Cardiac muscle cell (in vitro differentiated cells and primary cell): ENCODE measurements at places on chromosomes 16 and 17.

DNA sequence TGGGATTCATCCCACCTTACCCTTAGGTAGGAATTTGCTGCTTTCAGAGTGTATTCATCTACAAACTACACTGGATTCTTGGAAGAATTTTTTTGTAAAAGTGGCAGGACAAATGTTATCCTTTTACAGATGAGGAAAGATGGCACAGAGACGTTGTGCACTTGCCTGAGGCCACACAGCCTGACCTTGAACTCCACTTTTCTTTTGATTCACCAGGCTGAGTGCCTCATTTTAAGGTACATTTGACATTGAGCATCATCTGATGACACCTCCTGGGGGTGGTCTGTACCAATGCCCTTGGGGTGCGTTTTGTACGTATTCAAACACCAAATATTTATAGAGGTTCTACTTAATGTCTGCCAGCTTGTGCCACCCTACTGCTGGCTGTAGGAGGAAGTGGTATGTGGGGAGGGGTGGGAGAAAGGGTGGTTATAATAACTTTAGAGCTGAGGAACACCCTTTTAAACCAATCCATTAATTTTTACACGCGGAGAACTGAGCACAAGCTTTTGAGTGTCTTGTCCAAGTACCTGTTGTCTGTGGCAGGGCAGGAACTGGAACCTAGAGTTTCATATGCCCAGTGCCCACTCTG lies 29.1 kb downstream of the HS3ST3B1 start:
- DNase-seq, result no peak

- no peak for DNase-seq
Measured at GRCh38 chr17:63429766-63430165, 16.3 kb downstream of the CYB561 start.

DNA sequence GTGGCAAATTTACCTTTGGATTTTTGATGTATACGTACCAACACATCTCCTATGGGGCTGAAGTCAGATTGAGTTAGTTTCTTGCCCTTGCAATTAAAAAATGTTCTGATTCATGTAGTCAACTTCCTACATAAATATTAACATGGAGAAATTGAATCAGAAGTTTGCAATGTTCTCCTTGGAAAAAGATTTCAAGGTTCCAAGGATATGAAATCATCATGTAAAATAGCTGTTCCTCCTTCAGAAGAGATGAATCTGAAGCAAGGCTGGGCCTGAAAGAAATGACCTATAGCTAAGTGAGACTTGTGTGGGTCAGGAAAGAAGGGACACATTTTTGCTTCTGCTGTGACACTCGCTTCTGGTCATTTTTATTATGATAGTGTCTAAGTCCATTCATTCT lies 131.7 kb downstream of the RGS9 start:
- no peak for DNase-seq

DNA sequence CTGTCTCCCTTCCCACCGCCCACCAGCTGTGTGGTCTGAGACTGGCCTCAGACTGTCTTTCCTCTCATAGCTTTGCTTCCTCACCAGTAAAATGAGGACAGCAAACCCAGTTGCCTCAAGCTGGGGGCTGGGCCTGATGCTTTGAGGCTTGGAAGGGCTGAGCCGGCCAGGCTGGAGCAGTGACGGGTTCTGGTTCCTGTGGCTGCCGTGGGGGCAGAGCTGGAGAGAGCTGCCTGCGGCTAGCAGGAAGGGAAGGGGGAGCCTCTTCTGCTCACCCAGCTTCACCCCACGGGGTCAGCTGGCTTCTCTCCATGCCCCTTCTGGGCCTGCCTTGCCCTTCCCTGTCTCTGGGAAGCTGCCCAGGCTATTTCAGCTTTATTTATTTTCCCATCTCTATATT lies 23.7 kb downstream of the LASP1 start:
- DNase-seq, result peak; percentile 54

GRCh38 chr16:12158428-12158827 lies 181.9 kb downstream of the SNX29 start:
- DNase-seq, result no peak

DNA sequence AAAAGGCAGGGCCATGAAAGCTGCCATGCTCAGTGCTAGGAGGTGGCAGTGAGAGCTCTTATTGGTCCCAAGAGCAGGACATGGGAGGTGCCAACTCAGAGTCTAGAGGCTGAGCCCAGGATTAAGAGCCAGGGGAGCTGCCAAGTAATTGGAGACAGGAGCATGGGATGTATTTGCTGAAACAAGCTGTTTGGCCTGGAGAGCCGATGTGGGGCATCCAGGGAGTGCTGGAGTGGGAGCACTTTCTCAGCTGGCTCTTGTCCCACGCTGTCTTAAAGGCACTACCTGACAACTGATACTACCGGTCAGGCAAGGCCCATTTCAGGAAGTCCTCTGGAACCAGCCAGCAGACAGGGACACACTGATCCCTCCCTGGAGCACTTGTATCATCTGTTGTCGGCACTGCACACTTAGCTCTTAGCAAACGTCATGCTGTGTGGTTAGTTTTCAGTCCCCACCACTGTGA lies 19.3 kb downstream of the ANKFN1 start:
- no peak for DNase-seq

DNA sequence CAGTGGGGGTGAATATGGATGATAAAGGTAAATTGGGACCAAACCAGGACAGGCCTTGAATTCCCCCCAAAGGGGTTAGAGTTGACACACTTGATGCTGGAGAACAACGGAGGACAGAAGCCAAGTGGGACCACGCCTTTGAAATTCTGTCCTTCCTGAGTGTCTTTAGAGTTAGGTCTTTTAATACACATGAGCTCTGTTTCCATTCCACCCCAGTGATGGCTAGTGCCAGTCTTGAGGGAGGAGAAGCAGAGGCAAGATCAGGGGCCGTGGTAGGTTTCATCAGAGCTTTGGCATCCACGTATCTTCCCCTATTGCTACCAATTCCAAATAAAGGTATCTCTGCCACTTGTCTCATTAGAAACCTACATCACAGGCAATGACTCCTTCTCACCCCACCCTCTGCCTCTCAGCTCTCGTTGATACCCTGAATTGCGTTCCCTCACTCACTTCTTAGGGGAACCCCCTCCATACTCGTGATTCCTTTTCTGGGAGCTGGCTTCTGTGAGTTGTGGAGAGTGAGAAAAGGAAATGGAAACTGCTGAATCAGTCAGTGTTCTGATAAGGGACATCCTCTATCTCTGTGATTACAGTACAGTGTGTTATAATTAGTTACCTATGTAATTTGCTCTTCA lies 2.4 kb upstream of the CCL3L1 start:
- no peak for DNase-seq

- peak; percentile 32 for DNase-seq
Measured at GRCh38 chr17:4969551-4970173, 2.0 kb upstream of the SPAG7 start.

GRCh38 chr16:67278773-67279295 lies 498 bp upstream of the PLEKHG4 start:
- no peak for DNase-seq

DNA sequence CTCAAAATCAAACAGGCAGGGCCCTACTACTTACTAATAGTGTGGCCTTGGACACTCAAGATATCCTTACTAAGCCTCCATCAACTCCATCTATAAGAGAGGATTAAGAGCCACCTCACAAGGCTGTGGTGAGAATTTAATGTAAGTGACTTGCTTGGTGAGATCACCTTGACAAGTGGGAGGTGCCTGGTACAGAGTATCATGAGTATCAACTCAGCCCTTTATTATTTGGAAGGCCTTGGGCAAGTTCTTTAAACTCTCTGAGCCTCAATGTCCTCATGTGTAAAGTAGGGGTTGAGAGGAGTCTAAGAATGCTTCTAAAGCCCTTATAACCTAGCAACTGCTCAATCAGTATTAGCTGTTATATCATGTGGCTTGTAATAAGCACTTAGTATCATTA lies 15.0 kb downstream of the THUMPD1 start:
- DNase-seq, result no peak

DNA sequence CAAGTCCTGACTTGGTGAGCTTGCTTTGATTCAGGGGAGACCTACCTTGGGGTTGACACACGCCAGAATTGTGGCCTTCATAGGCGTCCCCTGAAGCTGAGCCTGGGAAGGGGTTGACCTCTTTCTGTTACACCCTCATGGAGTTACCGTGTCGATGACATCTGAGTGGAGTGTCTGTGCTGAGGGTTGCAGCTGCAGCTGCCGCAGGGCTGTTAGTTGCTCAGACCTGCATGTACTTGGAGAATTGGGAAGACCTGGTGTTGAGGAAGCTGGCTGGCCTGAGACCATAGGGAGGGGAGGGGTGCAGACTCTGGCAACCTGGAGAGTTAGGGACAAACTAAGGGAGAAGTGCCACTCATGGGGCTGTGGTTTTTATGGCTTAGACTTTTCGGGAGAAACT lies 9.6 kb downstream of the GSE1 start:
- DNase-seq, result no peak

DNA sequence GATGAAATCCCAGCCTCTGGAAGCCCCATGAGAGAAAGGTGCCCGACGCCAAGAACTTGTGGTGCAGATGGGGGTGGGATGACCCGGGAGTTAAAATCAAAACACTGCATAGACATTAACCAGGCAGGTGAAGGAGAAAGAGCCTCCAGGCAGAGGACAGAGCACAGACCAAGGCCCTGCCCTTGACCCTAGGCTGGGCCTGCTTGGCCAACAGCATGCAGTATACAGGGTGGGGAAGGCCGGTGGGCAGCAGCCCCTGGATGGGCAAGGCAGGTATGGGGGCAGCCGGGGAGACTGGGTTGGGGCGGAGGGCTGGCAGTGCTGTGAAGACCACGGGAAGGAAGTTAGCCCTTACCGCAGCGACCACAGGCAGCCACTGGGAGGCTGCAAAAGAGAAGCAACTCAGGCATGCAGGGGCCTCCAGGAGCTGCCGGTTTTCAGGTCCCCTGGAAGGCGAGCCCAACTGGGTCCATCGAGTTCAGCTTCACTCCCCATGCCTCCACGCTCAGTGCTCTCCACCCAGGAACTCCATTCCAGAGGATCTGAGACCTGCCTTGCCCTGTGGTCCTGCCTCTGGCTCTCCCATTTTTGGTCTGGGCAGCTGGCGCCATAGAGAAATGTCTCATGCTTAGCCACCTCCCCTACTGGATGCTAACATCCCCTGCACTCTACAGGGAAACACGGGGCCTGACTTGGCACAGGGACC lies 81.2 kb downstream of the C16orf95 start:
- DNase-seq, result no peak

- peak; percentile 84 for DNase-seq
Measured at GRCh38 chr16:81006211-81006812, 373 bp downstream of the CMC2 start.

DNA sequence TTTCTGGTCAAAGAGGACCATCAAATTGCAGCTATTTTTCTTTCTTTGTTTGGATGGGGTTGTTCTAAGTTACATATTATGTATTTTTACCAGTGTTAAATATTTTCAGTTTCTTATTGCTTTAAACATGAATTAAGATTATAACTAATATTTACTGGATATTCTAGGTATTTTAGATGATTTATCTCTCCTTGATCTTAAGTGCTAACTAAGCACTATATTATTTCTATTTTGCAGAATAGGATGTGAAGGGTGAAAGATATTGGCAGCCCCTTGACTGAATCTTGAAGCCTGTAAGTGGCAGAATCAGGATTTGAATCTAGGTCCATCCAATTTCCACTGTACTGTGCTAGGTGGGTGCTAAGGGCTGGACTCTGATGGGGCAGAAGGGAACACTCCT lies 307.3 kb upstream of the CCL2 start:
- DNase-seq, result no peak

- no peak for DNase-seq
Measured at GRCh38 chr16:25916037-25916436, 224.3 kb downstream of the HS3ST4 start.

DNA sequence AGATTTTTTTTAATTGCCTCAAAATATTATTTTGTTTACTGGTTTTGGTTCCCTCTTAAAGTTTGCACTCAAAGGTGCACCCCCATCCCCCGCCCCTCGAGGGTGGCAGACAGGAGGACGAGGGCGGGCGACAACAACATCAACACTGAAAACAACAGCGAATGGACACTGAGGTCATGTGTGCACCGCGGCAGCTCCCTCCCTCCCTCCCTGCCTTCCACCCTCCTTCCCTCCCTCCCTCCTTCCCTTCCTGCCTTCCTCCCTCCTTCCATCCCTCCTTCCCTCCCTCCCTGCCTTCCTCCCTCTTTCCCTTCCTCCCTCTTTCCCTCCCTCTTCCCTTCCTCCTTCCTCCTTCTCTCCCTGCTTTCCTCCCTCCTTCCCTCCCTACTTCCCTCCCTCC lies 1.5 kb upstream of the OSGIN1 start:
- no peak for DNase-seq

GRCh38 chr17:16444258-16444886 lies 29.0 kb downstream of the TRPV2 start:
- no peak for DNase-seq

DNA sequence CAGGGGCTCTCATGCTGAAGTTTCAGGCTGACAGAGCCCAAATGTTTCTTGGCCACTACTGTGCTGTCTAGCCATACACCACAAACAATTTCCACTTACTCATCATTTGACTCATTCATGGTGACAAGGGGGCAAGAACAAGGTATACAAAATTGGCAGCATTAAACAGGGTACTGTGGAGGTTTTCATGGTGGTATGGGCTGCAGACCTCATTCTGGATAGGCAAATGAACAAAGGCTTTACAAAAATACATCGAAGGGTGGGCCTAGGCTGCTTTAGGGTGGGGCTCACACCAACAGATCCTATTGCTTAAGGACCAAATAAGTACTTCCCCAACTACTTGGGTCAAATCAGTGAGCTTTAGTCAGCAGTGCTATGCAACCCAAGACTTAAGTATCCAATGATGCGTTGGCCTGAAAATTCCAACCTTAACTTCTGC lies 53.0 kb downstream of the N4BP1 start:
- DNase-seq, result no peak

GRCh38 chr17:28093999-28094716 lies 51.7 kb downstream of the NLK start:
- no peak for DNase-seq

DNA sequence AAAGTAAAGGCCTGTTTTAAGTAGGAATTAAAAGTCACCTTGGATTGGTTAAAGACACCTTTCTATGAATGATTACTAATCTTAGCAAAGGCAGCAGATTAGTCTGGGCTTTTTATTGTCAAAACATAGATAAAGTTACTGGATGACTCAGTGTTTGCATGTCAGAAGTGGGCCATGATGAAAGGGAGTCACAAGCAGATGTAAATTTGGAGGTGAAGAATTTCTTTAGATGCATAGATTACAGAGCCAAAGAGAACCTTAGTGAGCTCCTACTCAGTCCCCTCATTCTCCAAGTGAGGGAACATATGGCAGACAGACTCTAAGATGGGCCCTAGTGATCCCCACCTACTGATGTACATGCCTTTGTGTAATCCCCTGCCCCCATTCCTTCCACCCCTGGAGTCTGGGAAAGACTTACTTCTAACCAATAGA lies 124.5 kb downstream of the HS3ST3A1 start:
- no peak for DNase-seq

- no peak for DNase-seq
Measured at GRCh38 chr16:2519711-2520080, 475 bp upstream of the AMDHD2 start.

DNA sequence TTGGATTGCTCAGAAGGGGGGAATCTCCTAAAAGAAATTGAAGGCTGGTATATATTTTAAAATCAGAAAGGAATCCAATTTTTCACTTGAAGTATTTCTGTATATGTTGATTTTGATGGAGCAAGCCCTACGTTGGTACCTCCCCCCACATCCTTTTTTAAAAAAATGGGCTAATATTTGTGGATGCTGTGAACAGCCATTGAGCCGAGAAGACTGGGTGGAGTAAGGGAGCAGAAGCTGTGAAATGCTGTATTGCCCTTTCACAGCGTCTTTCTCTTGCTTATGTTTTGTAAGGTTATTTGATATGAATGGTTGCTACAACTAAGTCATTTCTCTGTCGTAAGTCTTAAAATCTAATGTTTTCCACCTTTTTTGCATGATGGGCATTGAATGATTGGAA lies 2.3 kb downstream of the PAFAH1B1 start:
- DNase-seq, result peak; percentile 24
